Myocyte (in vitro differentiated cells): ENCODE measurements at places on chromosomes 11 and 22.
A peak's percentile ranks its signal among the peaks of the same experiment; 100 is the strongest.

- DNase-seq, result no peak
Observed at GRCh38 chr11:27635567-27636037, 64.7 kb downstream of the BDNF start.

GRCh38 chr11:27179334-27179733, 138.7 kb downstream of the BBOX1 start:
- DNase-seq, result no peak

DNA sequence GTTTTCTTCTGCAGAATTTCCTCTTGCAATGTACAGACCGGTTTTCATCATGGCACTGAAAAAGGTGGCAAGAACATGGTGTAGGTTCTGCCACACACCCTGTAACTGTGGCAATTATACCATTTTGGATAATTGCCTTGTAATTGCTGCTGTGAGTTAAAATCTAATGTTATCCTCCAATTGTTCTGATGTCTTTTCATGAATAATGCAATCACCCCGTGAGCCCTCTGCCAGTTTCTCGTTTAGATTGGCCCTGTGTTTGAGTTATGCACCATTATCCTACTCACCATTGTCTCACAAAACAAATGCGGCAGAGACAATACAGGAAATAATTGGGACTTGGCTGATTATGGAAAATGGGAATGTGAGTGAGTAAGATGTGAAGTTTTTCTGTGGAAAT, 61.8 kb upstream of the MTNR1B start:
- DNase-seq, result no peak

DNA sequence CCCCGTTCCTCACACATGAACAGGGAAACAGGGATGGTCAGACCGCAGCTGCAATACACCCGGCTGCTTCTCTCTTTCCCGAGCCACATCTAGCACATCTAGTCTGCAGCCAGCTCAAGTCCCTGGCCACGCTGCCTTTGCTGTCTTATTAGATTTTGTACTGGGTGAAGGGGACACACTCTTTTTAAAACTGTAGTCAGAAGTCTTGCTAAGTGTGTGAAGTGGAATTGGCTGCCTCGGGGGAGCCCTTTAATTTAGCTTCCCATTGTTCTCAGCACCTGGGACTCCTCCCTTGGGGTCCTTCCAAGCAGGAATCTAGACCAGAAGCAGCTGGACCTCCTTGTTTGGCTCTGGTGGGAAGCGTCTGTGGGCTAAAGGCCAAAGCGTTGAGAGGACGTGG, 420.0 kb downstream of the CTTN start:
- no peak for DNase-seq

DNA sequence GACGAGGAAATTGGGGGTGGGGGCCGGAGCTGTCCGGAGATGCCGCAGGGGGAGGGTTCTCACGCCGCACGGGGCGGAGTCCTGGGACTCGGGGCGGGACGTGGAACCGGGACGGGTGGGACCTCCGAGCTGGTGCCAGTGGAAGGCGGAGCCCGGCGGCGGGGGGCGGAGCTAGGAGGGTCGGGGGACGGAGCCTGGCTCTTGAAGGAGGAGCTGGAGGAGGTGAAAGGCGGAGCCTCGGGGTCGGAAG, 271 bp downstream of the FKBP2 start:
- DNase-seq, result peak; percentile 99

- no peak for DNase-seq
Observed at GRCh38 chr11:70271649-70271953, 1.1 kb downstream of the PPFIA1 start.

GRCh38 chr11:79369055-79369454, 71.8 kb downstream of the TENM4 start:
- no peak for DNase-seq

DNA sequence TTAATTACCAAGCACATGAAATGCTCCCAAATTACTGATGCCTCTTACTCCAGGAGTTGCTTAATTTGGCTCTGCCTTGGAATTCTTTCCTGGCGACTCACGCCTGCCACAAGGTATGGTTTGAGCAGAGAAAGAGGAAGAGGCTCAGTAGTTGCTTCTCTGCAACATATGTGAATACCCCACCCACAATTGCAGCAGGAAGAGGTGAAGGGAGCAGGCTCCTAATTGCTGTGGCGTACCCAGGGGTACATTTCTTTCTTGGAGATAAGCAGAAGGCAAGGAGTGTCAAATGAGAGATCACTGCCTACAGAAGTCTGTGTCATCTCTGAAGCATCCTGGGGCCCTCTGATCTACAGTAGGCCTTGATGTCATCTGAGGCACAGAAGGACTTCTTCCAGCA, 10.6 kb upstream of the NNMT start:
- no peak for DNase-seq

DNA sequence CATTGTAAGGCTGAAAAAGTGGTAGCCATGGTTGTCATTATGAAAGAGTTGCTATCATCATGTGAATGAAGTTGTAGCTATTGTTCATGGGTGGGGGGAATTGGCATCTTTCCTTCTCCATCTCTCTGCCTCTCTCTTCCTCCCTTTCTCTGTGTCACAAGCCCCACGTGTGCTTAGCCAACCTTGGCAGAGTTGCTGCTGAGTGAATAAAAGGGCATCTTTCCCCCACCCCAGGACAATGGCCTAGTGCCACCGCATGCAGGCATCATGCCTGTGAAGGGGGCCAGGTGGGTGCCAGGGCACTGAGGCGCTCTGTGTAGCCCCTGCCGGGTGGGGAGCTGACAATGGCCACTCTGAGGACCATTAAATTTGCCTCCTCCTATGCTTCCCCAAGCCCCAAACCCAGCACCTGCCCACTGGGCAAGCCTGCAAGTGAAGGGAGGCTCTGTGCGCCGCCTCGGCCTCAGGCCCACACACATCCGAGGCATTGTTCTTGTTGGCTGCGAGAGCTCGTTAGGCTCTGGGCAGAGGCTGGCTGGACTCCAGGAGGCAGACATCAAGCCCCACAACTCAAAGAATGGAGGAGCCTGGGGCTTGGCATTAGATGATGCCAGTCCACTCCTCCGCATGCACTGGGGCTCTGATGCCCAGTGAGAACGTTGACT, 103.9 kb downstream of the SEZ6L start:
- no peak for DNase-seq

- no peak for DNase-seq
Observed at GRCh38 chr11:21385669-21386440, 716.5 kb downstream of the NELL1 start.

GRCh38 chr11:119745776-119746535, 17.0 kb upstream of the NECTIN1 start:
- DNase-seq, result no peak

DNA sequence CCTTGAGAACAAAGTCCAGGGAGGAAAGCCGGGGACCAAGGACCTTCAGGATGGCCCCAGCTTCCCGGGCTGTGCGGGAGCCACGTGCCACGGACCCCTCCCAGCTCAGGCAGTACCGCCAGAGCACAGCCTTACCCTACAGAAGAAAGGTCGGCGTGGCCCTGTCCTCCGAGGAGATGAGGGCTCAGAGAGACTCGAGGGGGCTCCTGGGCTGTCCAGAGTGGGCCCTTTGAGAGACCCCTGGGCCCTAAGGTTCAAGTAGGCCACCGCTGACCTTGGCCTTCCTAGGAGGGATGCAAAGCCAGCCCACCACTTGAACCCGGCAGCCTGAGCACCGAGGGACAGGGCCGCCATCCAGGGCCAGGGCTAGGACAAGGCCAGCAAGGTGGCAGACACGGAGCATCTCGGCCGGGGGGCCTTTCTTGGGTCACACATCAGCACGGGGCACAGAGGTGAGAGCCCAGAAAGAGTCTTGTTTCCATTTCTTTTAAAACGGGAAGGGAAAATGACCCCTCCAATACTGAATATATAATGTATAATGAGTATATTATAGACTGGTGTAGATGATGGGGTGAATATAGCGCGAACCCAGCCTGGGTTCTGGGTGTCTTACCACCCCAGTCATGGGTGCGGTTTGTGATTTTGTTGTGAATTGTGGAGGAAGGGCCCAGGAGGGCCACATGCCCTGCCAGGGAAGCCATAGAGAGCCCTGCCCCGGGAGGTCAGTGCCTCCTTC, 34.4 kb upstream of the PPARA start:
- peak; percentile 14 for DNase-seq

- DNase-seq, result peak; percentile 56
Observed at GRCh38 chr22:37020192-37020479, 594 bp downstream of the MPST start.

GRCh38 chr11:33362051-33362910, 105.1 kb downstream of the HIPK3 start:
- DNase-seq, result peak; percentile 70

DNA sequence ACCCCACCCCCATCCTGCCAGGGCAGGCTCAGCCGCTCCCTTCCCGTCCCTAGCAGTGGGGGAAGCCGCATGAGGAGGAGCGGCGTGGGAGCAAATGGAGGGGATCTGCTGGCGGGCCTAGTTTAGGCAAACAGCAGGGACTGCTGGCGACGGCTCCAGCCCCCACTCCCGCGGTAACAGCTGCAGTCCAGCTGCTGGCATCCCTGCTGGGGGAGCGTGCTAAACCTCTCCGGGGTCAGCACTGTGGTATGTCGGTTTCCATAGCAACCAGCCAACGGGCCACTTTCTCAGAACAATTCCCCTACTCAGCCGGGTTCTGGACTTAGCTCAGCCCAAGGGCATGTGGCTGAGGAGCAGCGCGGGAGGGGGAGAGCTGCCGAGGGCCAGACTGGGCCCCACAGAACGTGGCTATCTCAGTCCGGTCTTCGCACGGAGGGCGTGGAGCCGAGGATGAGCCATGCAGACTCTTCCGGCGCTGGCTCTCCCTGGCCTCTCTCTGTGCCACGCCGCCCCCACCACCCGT, 98.8 kb downstream of the PKNOX2 start:
- peak; percentile 99 for DNase-seq

- DNase-seq, result no peak
Observed at GRCh38 chr11:72354356-72355115, 79.8 kb downstream of the CLPB start.

DNA sequence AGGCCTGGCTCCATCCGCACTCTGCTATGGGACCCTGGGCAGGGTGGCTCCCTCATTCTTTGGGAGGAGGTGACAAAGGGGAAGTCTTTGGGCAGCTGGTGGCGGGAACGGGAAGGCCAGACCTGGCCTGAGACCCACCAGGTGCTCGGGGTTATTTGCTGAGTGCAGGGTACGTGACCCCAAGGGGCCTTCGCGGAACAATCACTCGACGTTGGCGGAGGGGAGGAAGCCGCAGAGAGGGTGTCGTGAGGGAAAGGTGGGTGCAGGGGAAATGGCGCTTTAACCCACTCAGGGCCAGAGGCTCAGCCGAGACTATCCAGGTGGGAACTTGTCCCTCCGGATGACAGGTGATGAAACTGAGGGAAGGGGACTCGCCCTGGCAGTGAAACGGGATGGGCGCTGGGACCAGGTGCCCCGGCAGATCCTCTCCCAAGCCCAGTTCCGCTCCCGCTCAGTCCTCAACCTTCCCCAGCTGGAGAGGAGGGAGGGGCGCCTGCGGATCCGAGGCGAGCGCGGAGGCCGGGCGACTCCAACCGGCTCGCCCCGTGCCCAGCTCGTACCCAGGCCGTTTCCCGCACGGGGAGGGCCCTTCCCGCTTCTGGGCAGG, 911 bp downstream of the A4GALT start:
- no peak for DNase-seq

DNA sequence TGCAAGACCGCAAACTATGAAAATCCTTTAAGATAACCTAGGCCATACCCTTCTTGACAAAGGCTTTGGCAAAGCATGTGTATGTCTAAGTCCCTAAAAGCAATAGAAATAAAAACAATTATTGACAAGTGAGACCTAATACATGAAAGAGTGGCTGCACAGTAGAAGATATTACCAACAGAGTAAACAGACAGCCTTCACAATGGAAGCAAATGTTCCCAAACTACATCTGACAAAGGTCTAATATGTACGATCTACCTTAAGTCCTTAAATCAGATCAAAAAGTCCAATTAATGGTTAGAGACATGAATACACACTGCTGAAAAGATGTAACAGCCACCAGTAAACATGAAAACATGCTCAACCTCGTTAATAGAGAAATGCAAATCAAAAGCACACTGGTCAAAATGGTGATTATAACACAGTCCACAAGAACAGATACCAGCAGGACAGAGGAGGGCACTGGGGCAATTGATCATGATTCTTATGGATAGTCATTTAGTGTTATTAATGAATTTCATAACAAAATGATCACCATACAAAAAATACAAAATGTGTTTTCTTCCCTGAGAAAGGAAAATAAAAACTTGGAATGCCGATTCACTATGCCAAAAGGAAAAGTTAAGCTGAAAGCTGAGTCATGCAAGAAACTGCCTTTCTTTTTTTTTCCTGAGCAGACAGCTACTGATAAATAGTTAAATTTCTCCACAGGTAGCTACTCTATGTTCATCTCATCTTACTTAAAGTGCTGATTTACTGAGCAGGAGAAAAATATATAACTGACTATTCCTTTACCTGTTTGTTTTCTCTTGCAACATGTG, 102.6 kb upstream of the VPREB1 start:
- no peak for DNase-seq

- DNase-seq, result no peak
Observed at GRCh38 chr11:78893996-78894395, 319.3 kb upstream of the NARS2 start.

GRCh38 chr11:46290598-46291309, 13.3 kb downstream of the CREB3L1 start:
- peak; percentile 78 for DNase-seq

DNA sequence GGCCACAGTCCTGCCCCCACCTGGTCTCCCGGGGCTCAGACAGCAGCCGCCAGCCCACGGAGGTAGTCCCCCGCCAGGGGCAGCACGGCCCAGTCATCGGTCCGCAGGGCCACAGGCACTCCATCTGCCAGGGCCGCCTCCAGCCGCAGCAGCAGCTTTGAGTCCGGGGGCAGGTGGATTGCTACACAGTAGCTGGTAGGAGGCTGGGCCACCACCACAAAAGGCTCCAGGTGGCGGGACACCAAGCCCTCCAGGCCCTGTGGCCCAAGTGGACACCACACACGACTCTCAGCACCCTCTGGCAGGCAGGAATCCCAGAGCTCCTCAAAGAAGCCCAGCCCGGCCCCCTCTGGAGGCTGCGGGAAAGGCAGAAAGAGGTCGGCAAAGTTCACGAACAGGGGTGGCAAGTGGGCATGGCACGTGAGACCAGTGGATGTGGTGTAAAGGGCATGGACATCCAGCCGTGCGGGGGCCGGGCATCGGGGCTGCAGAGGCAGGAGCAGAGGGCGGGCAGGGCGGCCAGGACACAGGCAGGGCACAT, 2.9 kb downstream of the AP5B1 start:
- no peak for DNase-seq

DNA sequence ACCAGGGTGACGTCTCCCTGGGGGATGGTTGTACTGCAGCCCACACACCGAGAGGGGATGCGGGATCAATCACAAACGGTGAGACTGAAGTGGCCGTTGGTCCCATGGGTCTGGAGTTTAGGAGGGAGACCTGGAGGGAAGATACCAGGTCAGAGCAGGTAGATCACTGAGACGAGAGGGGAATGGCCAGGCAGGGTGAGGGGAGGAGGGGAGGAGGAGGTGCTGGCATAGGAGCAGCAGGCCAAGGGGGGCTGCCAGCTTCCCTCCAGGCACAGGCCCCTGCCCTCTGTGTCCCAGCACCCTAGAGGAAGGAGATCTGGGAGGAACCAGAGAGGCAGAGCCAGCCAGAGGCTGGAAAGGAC, 7.0 kb downstream of the MAPK8IP2 start:
- no peak for DNase-seq

- DNase-seq, result no peak
Observed at GRCh38 chr22:46907241-46908215, 145.1 kb downstream of the TBC1D22A start.

- DNase-seq, result no peak
Observed at GRCh38 chr22:22926370-22927195, 39.0 kb downstream of the IGLL5 start.
